ENCODE measurements at places on chromosomes 7 and 10.

DNA sequence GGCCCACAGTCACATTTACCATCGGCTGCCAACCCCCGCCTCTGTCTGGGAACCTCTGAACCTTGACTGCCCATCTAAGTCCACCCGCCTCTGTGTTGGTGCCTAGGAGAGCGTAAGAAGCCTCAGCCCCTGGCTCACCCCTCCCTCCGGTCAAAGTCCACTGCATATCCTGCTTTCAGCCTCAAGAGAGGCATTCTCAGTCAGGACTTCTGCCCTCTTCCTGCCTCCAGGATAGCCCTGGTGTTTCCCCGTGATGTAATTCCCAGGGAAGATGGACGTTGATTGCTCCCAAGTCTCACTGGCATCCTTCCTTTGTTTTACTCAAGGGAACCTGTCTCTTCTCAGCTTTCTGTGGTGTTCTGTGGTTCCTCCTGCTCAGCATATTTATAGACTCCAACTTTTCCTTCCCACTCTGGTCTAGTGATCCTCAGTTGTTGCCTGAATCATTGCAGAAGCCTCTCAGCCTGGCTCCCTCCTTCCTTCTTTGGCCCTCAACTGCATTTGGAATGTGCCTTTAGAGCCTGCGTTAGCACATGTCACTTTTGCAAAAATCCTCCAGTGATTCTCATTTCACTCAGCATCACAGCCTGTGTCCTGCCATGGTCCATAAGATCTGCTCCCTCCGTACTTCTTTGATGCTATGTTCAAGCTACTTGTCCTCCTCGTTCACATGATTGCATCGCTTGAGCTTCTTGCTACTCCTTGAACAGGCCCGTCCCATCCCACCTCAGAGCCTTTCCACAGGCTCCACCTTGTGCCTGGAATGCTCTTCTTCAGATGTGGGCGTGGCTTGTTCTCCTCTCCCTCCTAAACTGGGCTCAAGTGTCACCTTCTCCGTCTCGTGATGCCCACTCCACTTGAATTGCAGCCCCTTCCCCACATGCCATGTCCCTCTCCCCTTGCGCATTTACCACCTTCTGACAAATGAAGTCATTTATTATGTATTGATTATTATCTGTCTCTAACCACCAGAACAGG lies 124.2 kb downstream of the PLPP4 start:
- DNase-seq = no peak

- DNase-seq = no peak
Measured at GRCh38 chr7:2299870-2300512, 14.2 kb downstream of the SNX8 start.

- DNase-seq = no peak
Measured at GRCh38 chr10:131673396-131673795, 227.4 kb upstream of the PPP2R2D start.

- no peak for DNase-seq
Measured at GRCh38 chr10:130990486-130990885, 321.0 kb downstream of the TCERG1L start.

GRCh38 chr10:98382691-98383101 lies 32.3 kb downstream of the PYROXD2 start:
- DNase-seq = no peak

GRCh38 chr10:83253011-83253671 lies 886.2 kb upstream of the GHITM start:
- no peak for DNase-seq

GRCh38 chr10:42954766-42955492 lies 121.9 kb upstream of the RET start:
- no peak for DNase-seq

GRCh38 chr7:66380272-66380888 lies 175.2 kb downstream of the TPST1 start:
- no peak for DNase-seq

- DNase-seq = no peak
Measured at GRCh38 chr10:3542185-3542611, 242.8 kb downstream of the KLF6 start.

- DNase-seq = no peak
Measured at GRCh38 chr10:118563373-118563890, 32.0 kb downstream of the PRLHR start.

DNA sequence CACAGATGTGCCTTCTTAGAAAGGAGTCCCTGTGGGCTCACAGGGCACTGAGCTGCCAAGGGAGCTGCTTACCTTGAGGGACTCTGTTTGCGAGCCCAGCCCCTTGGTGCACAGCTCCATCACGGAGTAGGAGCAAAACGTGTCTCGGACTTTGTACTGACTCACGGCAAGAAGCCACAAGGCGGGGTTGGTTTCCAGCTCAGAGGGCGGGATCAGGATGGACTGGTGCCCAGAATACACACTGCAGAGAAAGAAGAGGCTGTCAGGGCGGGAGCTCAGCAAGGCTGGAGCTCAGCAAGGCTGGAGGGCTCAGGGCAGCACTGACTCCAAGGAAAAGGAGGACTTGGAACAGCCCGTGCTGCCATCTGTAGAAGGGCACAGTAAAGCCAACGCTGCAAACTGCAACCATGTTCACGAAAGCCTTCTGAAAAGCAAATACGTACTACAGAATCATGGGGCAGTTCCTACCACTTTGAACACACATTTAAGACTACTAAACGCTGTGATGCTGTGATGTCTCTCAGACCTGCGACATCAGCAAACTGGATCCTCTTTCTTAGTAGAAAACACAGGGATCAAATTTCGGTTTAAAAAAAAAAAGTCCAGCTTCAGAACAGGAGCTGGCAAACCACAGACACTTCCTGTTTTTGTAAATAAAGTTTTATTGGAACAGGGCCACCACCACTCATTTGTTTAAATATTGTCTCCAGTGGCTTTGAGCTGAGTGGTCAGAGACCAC lies 194.3 kb downstream of the ZMYND11 start:
- DNase-seq = no peak

GRCh38 chr7:148487912-148488311 lies 102.7 kb upstream of the C7orf33 start:
- no peak for DNase-seq

DNA sequence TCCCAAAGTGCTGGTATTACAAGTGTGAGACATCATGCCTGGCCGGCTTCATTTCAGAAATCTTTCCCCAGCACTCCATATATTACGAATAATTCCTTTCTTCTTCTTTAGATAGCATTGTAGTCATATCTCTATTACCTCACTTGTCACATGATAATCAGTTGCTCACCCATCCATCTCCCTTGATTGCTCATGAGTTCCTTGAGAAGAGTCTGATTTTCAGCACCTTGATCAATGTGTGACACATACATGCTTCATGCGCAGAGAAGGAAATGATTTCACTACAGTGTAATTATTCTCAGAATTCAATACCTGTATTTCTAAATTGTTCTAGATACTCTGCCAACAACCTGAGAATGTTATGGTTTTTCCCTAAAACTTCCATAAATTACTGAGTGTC lies 26.7 kb upstream of the GGCT start:
- no peak for DNase-seq

GRCh38 chr7:146864644-146865043 lies 748.0 kb downstream of the CNTNAP2 start:
- no peak for DNase-seq

GRCh38 chr10:42959833-42960232 lies 117.0 kb upstream of the RET start:
- no peak for DNase-seq

DNA sequence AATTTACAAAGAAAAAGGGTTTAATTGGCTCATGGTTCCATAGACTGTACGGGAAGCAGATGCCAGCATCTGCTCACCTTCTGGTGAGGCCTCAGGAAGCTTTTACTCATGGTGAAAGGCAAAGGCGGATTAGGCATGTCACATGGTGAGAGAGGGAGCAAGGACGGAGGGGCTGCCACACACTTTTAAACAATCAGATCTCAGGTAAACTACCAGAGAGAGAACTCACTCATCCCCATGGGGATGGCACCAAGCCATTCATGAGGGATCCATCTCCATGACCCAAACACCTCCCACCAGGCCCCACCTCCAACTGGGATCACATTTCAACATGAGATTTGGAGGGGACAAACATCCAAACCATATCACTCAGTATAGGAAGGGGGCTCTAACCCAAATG lies 183.9 kb downstream of the COBL start:
- DNase-seq = no peak

DNA sequence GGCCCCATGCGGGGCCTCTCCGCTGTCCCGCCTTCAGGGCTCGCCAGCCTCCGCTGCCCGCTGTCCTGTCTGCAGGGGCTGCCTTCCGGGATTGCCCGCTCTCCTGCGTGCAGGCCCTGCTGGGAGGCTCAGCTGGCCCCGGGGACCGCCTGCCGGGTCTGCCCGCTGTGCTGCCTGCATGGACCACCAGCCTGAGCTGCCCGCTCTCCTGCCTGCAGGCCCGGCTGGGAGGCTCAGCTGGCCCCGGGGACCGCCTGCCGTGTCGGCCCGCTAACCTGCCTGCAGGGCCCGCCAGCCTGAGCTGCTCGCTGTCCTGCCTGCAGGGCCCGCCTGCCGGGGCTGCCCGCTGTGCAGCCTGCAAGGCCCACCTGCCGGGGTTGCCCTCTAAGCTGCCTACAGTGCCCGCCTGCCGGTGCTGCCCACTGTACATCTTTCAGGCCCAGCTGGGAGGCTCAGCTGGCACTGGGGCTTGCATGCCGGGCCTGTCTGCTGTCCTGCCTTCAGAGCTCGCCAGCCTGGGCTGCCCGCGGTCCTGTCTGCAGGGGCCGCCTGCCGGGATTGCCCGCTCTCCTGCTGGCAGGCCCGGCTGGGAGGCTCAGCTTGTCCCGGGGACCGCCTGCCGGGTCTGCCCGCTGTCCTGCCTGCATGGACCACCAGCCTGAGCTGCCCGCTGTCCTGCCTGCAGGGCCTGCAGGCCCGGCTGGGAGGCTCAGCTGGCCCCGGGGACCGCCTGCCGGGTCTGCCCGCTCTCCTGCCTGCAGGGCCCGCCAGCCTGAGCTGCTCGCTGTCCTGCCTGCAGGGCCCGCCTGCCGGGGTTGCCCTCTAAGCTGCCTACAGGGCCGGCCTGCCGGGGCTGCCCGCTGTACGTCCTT lies 165.1 kb downstream of the GLRX3 start:
- no peak for DNase-seq

- DNase-seq = no peak
Measured at GRCh38 chr10:100894589-100895294, 18.0 kb upstream of the SLF2 start.

DNA sequence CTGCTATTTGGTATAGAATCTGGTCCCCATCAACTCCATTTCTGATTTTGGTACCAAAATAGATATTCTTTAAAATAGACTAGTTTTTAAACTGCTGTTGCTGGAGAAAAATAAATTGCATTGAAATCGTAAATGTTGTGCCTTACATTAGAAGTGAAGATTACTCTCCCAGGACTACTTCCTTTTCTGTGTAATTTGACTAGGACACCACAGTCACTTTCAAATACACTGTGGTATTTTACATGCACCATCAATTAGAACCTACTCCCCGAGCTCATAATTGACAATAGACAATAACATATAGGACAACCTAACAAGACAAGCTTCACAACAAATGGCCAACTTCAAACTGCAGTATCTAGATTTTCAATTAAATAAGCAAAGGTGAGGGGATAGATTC lies 211.5 kb downstream of the DGKB start:
- DNase-seq = no peak

GRCh38 chr7:139829025-139829774 lies at the start of gene TBXAS1:
Gene TBXAS1, plus strand, starts transcription at chr7:139829264. Its CDS starts 127 bp downstream, at chr7:139829391.
- DNase-seq = no peak
